ENCODE measurements at places on chromosomes 16 and 17. TPM values are rescaled to one million over a fixed set of nuclear protein-coding genes. Genes with fewer than 3 reads are reported as not detected.

DNA sequence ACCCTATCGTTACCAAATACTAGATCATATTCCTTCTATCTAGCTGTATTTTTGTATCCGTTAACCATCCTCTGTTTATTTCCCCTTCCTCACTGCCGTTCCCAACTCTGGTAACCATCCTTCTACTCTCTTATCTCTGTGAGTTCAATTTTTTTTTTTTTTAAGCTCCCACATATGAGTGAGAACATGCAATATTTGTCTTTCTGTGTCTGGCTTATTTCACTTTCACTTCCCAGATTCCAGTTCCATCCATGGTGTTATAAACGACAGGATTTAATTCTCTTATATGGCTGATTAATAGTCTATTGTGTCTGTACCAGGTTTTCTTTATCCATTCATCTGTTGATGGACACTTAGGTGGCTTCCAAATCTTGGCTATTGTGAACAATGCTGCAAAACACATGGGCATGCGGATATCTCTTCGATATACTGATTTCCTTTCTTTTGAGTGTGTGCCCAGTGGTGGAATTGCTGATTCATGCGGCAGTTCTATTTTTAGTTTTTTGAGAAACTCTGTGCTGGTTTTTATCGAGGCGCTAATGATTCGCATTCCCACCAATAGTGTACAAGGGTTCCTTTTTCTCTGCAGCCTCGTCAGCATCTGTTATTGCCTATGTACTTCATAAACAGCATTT, 599.6 kb downstream of the TMEM114 start:
- no peak for DNase-seq

DNA sequence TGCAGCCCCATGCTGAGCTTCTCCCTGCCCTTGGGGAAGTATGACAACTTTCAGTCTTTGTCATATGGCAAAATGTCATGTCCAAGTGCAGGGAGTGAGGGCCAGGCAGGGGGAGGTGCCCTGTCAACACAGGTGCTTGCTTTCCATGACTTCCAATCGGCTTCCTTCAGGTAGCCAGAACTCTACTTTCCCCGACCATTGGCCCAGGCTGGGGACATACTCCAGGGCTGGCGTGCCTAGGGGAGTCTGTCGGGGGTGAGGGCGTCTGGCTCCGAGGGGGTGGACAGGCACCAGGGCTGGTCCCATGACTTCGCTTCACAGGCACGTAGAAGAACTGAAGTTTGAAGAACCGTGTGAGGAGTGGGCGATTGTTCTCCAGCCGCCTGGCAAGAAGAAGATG, 19.8 kb upstream of the PIK3R6 start:
- DNase-seq = no peak

- no peak for DNase-seq
Observed at GRCh38 chr16:49534901-49535610, 161.5 kb downstream of the C16orf78 start.

GRCh38 chr17:31598399-31598782, 206.9 kb downstream of the RAB11FIP4 start:
- DNase-seq = no peak

DNA sequence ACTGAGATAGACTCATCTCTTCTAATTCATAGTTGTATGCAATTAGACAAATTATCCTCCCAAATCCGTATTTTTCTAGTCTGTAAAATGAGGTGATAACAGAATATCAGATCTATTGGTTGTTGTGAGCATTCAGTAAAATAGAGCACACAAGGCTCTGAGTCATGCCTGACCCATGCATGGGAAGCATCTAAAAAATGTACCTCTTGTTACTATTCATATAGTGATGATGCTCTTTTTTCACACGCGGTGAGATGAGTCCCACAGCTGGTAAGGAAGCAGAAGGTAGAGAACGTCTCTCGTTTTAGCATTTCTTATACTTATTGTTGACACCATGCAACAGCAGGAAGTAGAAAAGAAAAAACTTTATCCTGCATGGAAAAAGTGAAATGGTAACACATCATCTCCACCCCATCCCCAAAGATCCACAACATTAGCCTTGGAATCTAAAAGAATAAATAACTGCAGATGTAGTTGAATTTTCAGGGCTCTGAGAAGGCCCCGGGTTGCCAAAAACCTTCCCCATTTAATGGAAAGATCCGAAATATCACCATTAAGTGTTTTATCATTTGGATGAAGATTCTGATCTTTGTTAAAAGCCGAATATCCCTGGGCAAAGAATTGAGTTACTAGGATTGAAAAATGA, 215.6 kb downstream of the TMEM114 start:
- DNase-seq = no peak

GRCh38 chr17:2683912-2684311, 27.7 kb downstream of the CLUH start:
- DNase-seq = no peak

DNA sequence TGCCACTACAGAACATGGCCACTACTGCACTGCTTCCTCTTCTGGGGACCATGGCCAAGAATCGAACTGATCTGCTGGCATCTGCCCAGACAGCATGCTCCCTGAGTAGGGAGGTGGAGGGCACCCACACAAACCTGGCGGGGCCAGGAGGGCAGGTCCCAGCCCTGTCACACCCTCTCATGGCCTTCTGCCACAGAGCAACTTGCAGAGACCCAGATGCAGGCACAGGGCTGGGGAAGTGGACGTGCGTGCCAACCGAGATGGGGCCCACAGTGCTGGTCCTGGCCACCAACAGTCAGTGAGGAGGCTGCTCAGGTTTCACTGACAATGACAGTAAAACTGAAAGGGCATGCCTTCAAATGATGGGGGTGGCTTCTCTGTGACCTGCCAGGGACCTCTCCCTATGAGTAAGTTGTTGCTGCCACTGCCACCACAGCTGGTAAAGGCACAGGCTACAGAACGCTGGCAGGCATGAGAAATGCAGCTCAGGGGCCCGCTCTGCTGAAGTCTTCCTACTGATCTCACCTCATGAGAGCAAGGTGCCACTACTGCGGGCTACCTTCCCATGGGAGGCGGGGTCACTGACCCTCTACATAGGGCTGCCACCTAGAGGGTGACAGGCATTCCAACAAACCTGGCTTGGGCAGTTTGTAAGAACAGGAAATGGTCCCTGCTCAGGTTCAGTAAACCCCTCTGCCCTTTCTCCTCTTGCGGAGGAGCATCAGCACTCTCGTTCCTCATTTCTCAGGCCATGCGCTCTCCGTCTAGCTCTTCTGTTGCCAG, 15.5 kb downstream of the HIC1 start:
- DNase-seq = no peak

GRCh38 chr17:4449736-4450135, 16.0 kb downstream of the SPNS3 start:
- DNase-seq = no peak

GRCh38 chr17:51046046-51046445, 74.6 kb downstream of the SPAG9 start:
- DNase-seq = no peak

DNA sequence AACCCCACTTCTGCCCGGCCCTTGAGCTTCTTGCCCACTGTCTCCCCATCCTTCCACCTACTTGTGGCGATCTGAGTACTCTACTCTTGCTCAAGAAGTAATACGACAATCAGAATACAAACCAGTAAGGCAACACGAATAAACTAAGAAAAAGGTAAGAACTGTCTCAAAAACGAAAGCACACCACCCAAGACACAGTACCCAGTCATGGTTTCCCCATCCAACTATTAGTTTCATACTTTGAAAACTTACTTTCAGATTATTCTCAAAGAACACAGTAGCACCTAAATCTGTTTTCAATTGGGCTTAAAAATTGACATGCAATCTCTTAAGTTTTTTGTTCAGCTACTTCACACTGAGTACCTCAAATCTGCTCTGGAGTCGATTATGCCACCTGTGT, 13.9 kb downstream of the GINS2 start:
- no peak for DNase-seq

DNA sequence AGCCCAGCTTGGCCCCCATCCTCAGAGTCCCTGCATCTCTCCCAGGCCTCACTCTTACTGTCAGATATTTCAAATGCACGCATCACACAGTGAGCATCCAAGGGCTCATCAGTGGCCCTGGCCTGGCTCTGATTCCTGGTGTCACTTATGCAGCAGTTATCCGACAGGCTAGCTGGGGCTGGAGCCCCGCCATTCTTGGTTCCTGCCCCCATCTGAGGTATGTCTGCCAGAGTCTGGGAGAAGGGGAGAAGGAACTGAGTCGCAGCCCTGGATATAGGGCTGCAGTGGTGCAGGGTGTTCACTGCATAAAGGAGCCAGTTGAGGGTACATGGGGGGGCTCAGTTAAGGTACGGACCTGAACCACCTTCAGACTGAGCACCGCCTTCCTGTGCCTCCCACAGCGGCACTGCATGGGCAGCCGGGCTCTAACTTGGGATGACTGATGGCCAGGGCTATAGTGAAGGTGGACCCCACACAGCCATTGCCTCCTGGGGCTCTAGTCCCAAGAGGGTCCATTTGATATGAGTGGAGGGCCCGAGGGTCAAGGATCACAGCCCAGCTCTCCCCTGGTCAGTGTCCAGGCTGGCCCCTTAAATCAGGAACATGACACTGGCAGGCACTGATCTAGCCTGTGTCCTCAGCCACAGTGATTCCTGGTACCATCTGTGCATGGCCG, 1.8 kb upstream of the RASD1 start:
- no peak for DNase-seq

KCNAB3 gene
- 16.1 TPM for polyA plus RNA-seq

NPIPB6 gene
- polyA plus RNA-seq = 1.0 TPM

TM4SF5 gene
- 2.1 TPM for polyA plus RNA-seq

GLIS2 gene
- polyA plus RNA-seq = 56.6 TPM

PRSS33 gene
- 0.46 TPM for polyA plus RNA-seq

Measured in left renal cortex interstitium (tissue), 4 donors.